ENCODE measurements at places on chromosomes 1 and 21.

DNA sequence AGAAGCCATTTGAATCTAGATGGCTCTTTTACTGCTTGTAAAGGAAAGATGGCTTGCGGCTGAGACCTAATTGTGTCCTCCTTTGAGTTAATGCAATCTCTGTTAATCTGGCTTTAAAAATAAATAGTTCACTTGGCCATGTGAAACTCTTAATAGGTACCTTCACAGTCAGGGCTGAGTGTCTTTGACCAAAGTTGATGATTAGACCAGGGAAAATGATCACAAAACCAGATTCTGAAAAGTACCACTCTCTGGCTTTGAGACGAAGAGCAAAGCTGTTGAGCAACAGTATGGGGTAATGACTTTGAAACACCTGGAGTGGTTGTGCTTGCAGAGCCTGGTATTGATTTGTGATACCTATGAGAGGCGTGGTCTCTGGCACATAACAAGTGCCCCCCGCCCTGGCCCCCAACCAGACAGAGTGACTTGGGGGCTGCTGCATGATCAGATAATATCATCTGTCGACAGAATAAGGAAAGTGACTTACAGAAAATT is 4.7 kb downstream of the HUNK start:
- no peak for DNase-seq

GRCh38 chr1:97505816-97506215 is 415.0 kb downstream of the DPYD start:
- DNase-seq: no peak

- no peak for DNase-seq
These were observed 125.4 kb downstream of the SIK1 start for GRCh38 chr21:43301409-43302061.

GRCh38 chr1:216458812-216459211 is 35.6 kb upstream of the USH2A start:
- no peak for DNase-seq

DNA sequence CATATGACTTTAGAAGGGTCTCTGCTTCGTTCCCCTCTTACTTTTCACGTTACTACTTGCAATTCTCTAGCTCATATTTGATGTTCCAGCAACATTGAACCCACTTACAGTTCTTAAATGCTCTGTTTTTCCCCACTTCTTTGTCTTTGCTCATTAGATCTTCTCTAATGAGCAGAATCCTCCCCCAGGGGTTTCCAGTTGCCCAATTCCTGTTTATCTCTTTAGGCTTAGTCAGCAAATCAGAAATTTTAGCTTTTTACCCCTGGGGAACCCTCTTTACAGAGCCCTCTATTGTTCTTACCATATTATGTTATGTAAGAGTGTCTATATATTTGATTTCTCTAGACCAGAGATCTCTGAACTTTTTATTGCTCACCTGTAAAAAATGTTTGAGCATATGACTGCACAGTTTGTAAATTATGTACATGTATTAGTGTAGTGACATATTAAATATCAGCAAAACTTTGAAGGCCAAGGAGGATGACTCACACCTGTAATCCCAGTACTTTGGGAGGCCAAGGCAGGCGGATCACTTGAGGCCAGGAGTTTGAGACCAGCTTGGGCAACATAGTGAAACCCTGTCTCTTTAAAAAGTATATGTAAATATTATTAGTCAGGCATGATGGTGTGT is 71.4 kb downstream of the FNBP1L start:
- no peak for DNase-seq

- DNase-seq: no peak
These were observed 23.1 kb downstream of the CD53 start for GRCh38 chr1:110896090-110896489.

DNA sequence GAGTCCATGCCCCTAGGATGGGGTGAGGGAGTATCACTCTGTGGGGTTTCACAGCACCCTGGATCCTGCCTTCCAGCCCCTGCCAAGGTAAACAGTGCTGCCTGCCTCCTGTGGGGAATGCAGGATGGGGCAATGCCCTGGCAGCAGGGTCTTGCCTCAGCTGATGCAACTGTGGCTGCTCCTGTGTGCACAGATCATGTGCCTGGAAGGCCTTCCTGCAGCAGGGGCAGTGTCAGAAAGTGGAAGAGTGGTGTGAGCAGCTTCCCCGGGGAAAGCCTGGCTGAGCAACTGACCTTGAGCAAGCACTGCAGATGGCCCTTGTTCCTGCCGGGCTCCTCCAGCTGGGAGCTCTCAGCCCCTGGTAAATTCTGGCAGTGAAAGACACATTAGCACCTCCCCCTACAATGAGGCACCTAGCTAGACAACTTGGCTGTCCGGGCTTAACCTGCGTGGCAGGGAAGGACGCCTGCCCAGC is 9.9 kb downstream of the TOR3A start:
- DNase-seq: no peak

DNA sequence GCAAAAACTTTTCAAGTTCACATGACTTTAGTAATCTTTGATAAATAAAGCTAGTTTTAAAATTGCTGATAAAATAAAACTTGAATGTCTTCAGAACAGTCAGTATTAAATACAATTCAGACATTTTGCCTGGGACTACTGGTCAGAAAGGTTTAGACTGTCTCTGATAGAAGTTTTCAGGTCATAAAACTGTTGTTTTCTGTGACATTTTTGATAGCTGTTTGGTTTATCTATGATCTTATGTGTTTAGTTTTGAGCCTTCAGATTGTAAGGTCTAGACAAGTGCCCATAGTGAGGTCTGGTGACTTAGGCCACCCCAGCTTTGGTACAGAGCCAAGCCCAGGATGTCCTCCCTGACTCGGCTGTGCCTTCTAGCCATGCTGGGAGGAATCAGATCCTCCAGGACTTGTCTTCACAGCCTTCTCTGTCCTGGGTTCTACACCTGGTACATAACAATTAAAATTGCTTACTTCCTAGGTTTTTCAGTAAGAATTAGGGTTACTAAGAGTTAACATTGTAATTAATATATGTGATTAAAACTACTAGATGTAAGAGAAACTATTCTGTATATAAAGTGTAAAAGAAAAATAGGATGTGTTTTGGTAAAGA is 15.1 kb upstream of the DNAH14 start:
- no peak for DNase-seq

GRCh38 chr1:30744060-30744756 is 13.4 kb downstream of the LAPTM5 start:
- no peak for DNase-seq

- DNase-seq: no peak
These were observed 1.5 kb downstream of the LACTBL1 start for GRCh38 chr1:22971161-22971560.

DNA sequence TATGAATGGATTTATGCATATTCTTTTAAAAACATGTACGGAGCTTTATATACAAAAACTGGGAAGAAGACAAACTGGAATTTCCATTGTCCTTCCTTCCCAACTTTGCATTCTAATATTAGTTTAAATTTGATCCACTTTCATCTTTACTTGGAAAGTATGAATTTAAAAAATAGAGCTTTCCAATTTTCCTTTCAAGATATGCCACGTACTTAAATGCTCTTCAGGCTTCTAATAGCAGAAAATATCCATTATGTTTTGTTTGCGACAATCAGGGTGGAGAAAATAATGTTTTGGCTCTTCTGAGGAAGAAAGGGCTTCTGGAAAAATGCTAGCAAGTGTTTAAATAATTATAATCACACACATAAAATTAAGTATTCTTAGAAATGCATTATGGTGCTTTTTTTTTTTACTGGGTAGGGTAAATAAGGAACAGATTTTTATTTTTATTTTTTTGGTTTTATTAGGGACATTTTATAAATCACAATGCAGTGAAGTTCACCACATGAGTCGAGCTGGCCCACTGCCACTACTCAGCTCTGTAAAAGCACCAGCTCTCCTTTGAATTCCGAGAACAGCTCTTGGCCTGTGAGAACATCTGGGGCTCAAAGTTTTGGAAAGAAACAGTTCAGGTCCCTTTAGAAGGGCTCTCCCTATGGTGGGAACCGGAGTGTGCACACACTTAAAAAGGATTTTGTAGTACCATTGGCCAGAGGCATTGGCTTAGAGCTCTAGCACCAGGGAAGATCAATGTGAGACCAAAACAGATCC is 287.4 kb upstream of the LYPLAL1 start:
- no peak for DNase-seq

- no peak for DNase-seq
These were observed 712.0 kb upstream of the PRMT6 start for GRCh38 chr1:106344494-106344893.

- no peak for DNase-seq
These were observed 141.3 kb downstream of the TNR start for GRCh38 chr1:175602026-175602585.

DNA sequence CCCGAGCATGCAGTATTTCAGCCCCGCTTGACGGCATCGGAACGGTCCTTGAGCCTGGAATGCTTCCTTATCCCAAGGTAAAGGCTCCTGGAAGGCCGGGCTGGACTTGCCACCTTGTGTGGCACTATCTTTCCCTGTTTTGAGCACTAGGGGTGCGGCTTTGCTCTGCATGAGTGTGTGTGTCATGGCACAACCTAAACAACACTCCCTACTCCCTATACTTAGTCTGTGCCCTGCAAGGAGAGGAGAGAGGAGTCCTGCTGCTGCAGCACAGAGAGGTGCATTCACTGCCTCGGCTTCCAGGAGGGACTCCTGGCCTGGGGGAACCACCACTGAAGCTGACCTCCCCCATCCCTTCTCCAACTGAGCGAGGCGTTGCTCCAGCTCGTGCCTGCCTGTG is 60.4 kb upstream of the BACE2 start:
- DNase-seq: no peak

- DNase-seq: no peak
These were observed 77.4 kb downstream of the SYT6 start for GRCh38 chr1:114076308-114076707.

DNA sequence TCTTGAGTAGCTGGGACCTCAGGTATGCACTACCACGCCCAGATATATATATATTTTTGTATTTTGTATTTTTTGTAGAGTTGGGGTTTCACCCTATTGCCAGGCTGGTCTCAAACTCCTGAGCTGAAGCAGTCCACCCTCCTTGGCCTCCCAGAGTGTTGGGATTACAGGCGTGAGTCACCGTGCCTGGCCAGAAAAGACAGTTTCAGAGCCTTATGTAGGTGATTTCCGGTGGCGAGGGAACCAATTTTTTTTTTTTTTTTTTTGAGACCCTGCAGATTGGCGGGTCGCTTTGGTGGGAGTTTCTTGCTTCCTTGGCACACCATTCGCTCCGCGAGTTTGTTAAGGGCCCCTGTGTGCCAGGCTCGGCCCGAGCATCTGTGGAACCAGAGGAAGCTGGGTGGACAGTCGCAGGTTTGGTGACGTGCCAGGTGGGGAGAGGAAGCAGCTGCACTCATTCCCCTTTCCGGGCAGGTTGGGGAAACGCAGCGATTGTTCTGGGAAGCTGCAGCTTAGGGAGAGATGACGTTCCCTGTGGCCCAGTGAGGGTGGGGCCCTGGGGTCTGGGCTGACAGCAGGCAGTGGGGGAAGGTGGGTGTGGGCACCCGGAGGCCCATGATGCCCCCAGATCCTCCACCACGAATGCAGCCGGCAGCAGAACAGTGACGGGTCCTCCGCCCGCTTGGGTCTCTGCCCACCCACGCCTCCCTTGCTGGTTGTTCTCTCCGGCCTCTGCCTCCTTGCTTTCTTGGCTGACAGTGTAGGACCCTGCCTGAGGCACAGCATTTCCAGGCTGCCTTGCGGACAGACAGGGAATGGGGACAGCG is 25.1 kb downstream of the SPSB1 start:
- no peak for DNase-seq

GRCh38 chr1:200279810-200280411 is 129.9 kb downstream of the ZNF281 start:
- DNase-seq: no peak

DNA sequence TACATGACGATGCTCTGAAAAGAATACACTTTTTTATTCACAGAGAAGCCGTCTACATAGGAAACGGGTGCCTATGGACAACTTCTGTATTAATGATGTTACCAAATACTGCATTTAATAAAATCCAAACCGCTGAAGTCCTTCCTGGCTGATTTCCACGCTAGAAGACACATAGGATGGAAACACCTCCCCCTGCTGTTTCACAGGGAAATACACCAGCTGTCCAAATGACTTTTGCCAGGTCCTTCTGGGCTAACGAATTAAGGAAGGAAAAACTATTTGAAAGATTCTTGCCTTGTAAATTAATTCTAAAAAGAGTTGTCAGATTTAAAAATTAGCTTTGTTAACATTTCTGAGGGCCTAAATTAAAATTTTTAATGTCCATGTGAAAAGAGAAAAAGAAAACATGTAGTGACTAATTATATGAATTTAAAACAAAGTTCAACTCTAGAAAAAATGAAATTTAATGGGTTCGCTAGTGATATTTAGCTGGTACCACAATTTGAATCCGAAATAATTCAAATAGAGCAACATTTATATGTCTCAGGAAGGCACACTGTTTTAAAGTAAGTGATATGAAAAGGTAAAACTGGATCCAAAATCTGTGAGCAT is 146.0 kb downstream of the RERE start:
- DNase-seq: no peak

GRCh38 chr1:1954831-1955441 is 35.9 kb upstream of the TMEM52 start:
- DNase-seq: no peak

- DNase-seq: no peak
These were observed 11.0 kb downstream of the TNFRSF9 start for GRCh38 chr1:7929637-7930036.

DNA sequence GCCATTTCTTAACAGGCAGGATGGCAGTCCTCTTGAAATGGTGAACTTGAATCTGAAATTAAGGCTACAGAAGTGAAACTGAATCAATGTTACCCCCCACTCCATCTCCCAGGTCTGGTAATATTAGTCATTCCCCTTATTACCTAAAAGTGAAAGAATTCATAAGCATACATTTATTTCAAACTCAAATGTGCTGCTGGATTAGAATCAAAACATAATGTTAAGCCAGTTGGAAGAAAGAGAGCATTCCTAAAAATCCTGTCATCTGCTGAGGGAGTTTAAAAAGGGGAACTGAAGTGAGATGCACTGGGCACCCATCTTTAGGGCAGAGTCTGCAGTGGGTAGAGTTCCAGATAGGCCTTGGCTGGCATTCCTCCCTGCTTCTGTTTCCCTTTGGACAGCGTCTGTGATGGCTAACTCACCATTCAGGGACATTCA is 17.4 kb downstream of the KIAA0319L start:
- no peak for DNase-seq

DNA sequence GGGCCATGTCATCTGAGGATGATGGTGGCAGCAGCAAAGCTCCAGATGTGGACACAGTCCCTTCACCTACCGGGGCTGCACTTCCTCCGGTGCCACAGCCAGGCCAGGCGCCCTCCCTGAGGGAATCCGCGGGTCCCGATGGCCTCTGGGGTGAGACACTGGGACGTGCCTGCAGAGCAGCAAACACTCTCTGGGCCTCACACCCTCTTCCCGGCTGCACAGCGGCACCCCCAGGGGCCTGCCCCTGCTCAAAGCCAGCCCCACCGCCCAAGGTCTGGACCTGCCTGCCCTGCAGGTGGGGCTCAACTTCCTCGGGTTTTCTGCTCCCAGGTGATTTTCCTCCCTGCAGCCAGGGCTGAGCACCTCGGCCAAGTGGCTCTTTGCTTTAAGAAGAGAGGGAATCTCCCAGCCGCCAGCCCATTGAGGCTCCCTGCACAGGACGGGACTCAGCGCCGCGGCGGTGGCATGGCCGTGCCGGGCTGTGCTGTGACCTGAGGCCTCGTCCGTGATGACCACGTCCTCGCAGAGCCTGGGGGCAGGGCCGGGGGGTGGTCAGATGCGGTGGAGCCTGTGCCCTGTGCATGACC is 21.3 kb upstream of the COL18A1 start:
- DNase-seq: no peak

- no peak for DNase-seq
These were observed 156.2 kb downstream of the ZBTB18 start for GRCh38 chr1:244207042-244207934.
